ENCODE measurements at places on chromosomes 2 and 18.

DNA sequence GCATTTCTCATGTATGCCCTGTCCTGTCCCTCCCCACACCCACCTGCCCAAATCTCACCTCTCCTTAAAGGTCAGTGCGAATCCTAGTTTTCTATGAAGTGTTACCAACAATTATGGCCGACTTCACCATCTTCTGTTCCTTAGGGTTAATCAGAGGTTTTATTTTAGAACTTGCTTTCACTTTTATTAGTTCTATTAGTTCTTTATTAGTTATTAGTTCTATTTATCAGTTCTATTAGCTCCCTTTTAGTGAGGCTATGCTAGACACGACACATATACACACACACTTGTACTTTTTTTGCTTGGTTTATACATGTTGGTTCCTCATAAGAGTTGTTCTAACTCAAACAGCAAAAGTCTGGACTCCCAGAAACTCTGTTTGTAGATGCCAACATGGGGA lies 176.8 kb upstream of the MSH6 start:
- DNase-seq = no peak

- DNase-seq = no peak
Measured at GRCh38 chr18:23178661-23179081, 43.4 kb downstream of the CABLES1 start.

GRCh38 chr18:43751835-43752234 lies 474.5 kb upstream of the SYT4 start:
- DNase-seq = no peak

DNA sequence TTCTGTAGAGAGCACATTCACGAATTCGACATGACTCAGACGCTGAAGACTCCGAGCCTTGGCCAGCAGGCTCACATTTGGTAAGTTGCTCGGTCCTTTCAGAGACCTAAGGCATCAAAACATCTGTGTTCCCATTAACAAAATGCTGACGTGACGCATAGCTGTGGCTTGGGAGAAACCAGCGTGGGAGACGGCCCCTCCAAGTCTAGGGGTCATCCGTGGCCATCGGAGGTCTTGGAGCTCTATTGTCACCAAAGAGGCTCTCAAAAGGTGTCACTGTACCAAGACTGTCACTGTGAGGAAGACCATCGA lies 14.9 kb downstream of the FBLN7 start:
- no peak for DNase-seq

GRCh38 chr2:86750240-86750839 lies 30.2 kb downstream of the RMND5A start:
- DNase-seq = no peak
